ENCODE measurements at places on chromosomes 2 and 18.

DNA sequence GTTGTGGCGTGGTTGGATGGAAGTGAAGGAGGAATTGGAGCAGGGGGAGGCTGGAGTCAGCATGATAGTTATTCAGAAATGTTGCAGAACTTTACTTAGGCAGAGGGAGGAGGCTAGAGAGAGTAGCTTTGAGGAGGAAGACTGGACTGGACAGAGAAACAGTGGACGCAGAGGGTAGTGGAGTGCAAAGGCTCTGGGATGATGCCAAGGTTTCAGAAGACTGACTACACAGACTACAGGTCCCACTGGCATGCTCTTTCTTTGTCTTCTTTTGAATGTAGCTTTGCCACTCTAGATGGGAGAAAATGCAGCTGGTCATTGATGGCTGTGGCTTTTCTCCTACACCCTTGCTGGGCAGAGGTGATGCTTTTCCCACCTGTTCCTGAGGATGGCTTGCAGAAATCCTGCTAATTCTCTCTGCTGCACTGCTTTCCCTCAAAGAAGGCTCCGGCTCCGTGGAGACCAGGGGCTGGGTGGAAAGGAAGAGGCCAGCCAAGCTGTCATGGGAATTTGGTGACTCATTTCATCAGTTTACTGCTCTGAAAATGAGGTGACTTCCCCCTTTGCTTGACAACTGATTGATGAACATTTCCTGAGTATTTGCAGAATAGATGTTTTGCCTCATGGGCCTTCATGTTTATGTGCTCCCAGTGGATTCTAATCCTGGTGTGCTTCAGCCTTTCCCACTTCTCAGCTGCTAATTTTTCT is 42.4 kb downstream of the MEIS1 start:
- no peak for DNase-seq

DNA sequence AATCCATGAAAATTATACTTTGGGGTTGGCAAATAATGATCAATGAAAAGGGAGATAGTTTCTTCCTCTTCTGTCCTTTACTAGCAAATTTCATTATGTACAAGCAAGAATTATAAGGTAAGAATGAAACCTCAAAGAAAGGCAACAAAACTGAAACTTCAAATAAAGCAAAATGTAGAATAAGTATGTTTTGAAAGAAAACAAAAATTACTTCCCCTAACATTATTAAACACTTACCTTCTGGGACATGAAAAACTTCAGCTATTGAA is 29.4 kb downstream of the THADA start:
- DNase-seq, result no peak

DNA sequence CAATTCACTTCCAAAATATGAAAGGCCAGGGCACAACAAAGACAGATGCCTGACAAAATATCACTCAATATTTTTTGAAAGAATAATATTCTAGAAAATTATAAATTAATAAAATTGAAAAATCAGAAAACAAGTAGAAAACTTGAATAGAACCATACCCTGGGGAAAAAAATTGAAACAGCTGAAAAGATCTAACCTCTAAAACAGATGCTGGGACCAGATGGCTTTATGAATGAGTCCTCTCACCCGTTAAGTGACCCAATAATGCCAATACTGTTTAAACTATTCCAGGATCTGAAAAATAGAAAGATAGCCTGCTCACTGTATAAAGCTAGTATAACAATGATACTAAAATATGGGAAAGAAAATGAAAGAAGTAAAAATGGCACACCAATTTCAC is 322.3 kb upstream of the VWC2L start:
- DNase-seq, result no peak

GRCh38 chr2:127406454-127406853 is 11.8 kb upstream of the PROC start:
- no peak for DNase-seq

DNA sequence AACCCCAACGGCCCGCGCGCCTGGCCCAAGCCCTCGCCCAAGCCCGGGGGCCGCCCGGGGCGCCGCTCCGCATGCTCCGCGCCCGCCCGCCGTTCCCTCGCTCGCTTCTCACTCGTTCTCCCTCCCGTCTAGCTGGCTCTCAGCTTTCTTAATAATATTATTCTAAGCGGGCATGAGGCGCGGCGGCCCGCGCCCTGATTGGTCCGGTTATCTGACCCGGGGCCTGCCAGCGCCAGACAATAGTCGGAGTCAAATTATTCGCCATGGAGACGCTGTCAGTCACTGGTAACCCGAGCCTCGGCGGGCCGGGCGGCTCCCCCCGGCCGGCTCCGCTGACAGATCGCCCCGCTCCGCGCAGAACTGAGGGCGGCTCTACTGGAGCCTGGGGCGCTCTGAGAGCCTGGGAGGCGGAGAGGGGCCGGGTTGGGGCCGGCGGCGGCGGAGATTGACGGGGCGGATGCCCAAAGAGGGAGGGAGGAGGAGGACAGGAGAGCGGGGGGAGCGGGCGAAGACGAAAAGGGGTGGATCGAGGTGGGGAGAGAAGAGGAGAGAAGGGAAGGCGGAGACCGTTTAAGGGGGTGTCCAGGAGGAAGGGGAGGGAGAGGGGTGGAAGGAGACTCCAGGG is at the start of gene SIX2:
TSS of gene SIX2 (minus strand) at position 150 of the 625 bp plus-strand sequence. CDS start 342 bp downstream, outside the sequence.
- peak; percentile 98 for DNase-seq

DNA sequence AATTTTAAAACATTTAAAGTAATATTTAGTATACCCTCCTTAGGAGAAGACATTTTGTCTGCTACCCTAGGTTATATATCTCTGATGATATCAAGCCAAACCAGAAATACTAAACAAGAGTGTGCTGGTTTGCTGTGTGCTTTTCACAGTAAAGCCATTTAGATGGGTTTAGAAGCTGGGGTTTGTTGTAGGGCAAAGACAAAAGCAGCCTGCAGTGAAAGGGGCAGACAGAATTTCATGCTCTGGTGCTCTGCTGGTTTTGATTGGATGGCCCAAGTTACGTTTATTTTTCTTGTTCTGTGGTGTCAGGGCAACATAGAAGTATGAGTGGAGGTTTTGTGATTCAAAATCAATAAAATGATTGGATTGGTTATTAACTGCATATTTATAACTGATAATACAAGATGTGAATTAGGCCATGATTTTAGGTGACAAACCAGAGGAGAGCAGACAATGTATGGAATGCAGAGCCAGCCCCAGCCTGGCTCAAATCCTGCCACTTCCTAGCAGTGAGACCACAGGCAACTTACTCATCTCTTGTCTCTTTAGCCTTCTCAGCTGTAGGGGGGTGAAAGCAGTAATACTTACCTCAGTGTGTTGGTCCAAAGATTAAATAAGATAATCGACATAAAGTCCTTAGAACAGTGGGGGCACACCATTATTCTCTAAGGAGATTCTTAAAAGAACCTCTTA is 30.9 kb upstream of the IER3IP1 start:
- DNase-seq, result no peak

- no peak for DNase-seq
Measured at GRCh38 chr2:30048636-30049175, 98.1 kb upstream of the YPEL5 start.

DNA sequence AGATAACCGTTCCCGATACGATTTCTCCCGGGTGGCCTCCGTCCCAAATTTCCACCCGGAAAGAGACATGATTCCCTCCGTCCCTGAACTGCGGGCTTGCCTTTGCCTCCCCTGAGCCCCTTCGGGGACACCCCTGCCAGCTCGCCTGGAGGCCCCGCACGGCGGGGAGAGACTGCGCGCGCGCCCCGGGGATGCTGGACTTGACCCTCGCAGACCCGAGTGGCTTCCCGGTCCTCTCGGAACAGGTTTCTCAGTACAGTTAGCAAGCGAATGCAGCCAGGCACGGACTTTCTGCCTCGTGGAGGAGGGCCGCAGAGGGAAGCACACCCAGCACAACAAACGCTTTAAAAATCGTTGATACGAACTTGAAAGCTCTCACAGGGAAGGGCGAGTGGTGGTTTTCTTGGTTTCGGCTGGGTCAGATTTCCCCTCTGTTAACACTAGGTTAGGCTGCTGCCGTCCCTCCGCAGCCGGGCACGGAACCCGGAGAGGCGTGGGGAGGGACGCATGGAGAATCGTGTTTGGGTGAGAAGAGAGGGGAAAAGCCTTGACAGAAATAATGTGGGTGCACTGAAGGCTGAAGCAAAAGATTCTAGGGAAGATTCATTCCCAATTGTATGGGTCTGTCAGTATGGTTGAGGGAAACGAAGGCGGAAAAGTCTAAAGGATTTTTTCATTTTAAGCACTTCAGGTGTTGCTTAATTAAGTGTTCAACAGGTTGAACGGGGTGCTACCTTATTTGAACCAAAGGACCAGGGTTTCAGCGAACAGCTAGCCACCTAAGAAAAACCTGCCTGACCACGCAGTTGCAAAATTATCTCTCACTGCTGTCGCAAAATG is 916 bp downstream of the TNFRSF11A start:
- no peak for DNase-seq

DNA sequence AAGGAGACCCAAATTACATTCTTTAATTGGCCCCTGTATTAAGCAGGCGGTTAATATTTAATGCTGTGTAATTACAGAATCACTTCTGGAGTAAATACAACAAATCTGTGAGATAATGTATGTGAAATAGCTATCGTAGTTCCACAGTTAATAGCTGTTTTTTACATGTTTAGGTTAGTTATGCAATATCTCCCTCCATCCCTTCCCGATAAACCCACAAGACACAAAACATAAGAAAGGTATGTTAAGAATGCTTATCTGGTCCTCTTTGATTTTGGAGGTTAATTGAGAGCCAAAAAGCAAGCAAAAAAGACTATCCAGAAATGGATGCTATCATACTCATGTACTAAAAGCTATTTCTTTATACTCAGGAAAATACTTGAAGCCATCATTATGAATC is 49.1 kb downstream of the ZNF638 start:
- no peak for DNase-seq

DNA sequence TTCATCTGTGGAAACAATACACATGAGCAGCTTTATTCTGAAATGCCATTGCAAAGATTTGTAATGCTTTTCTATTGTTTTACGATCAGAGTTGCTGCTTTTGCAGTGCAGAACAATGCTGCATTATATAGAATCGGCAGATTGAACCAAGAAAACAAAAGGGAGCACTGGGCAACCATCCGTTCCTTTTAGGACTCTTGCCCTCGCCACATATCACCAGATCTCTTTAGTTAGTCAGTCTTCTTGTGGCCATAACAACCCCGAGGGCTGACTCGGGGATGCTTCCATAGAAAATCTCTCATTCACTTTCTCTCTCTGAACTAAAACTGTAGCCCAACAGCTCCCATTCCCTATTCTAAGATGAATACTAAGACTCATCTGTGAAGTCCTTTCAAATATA is 340.4 kb downstream of the NRXN1 start:
- no peak for DNase-seq
